ENCODE measurements at places on chromosomes 7 and 10.

DNA sequence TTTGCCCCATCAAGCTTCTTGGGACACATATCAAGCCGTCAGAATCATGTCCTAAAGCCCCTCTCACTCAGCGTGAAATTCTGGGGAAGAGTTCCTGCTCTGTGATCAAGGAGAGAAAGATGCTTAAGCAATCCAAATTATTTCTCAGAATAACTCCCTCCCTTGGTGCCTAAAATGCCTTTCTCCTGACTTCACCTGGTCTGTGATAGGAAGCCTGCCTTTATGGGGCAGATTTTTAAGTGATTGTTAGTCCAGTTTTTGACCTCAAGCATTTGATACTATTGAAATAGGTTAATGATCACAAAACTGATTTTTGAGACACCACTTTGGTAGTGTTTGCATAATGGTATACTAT, 76.4 kb upstream of the MAGI2 start:
- DNase-seq: no peak

DNA sequence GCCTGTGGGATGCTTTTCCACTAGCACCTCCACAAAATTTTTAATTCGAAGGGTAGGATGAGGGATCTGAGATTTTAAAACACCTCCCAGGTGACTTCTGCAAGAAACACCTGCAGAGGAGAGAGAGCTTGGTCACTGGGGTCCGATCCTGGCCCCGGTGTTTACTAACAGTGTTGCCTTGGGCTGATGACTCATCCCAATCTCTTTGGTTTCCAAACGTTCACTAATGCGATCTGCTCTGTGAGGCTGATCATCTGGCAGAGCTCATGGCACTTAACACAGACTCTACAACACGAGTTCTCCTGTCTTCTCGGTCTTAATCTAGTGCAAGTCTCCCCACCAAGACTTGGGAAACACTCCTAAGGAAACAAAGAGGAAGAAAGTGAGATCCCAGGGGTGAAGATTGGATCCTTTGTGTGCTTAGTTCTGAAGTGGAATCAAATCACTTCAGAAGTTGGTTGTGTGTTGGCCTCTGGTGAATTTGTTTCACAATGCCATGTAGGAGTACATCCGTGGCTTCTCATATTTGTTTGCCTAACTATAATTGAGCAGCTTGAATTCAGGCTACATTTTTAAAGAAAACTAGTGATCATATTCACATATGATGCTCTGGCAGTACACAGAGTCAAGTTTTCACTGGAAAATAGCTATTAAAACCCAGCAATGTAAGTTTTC, 407.9 kb downstream of the NRG3 start:
- DNase-seq: no peak

- no peak for DNase-seq
Observed at GRCh38 chr10:117138838-117139580, 939 bp upstream of the VAX1 start.

- DNase-seq: no peak
Observed at GRCh38 chr10:74507951-74508350, 318.4 kb upstream of the KAT6B start.

DNA sequence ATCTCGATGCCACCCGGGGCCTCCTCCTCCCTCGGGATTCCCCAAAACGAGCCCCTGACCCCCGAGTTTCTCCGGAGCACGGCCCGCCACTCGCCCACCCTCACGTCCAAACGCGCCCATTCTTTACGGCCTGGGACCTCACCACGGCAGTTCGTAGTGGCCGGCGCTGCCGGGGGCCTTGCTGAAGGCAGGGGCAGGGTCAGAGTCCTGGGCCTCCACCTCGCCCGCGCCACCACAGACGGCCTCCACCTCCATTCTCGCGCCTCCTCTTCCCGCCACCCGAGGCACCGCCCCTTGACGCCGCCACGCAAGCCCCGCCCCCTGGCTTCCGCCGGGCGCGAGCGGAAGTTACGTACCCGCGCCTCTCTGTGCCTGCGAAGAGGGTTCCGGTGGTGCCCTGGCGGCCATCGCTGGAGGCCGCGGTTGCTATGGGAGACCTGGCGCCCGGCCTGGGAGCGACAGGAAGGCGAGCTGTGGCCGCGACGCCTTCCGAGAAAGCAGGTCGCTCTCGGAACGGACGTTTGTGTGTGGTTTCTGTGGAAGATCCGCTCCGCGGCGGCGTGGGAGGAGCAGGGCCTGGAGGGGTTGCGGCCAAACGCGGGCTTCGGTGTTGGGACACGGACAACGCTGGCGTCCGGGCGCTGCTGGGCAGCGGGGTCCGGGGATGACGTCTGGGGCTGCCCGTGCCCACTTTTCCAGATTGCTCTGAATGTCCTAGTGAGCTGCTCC, at the start of gene RFC2:
Gene RFC2 (minus strand): TSS at position 271 of the 729 bp plus-strand sequence. CDS start 16 bp downstream, at position 255.
- peak; percentile 84 for DNase-seq

All from AG04450 (cell line).